Cortex of kidney (tissue), 1 donor: ENCODE measurements at places on chromosomes 11 and 22.

- DNase-seq: no peak
Observed at GRCh38 chr11:118705111-118705741, 25.8 kb upstream of the TREH start.

- DNase-seq: no peak
Observed at GRCh38 chr22:44147821-44148574, 32.7 kb upstream of the PARVG start.

DNA sequence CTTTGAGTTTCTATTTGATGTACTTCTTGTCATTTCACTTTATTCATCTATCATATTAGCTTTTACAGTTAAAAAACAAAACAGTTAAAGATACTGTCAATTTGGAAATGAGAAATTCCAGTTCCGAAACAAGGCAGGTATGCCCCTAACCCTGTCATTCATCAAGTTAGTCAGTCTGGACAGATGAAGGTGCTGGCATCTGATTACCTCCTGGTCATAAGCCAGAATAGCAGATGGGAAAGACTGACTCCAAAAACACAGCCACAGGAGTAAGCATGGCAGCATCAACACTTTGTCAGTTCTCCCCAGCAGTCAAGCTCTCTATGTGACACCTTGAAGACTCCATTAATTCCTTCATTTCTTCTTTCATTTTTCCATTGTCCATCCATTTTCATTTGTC, 4.3 kb downstream of the LRRC51 start:
- no peak for DNase-seq

DNA sequence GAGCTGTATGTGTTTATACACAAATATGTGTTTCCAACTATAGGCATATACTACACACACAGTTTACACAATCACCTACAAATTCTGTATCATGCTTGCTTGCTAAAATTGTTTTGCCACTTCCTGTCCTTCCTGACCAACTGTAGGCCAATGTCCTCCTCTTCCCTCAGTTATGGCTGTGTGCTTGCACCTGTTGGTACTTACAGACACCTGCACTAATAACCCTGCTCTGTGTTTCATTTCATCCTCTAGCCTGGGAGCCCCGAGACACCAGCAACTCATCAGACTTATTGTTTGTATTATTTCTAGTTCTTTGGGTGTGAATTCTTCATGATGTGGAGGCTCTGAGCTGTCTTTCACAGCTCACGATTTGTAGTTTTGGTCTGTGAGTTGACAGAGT, 1.8 kb upstream of the NCF4 start:
- DNase-seq: no peak

DNA sequence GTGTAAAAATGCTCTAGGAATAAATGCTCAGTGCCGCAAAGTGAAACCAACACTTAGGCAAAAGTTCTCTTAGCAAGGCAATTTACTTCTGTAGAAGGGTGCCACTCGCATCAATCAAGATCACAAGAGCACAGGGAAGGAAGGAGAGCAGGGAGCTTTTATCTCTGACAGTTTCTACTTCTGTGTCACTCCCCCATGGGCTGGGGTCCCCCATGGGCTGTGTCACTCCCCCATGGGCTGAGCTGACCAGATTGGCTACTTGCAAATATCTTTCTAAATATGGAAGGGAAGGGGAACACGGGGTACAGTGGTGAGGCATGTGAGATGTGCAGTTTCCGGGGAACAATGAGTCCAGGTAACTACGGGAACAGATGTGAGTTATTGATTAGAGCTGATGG, 397 bp downstream of the OR52N2 start:
- DNase-seq: no peak

DNA sequence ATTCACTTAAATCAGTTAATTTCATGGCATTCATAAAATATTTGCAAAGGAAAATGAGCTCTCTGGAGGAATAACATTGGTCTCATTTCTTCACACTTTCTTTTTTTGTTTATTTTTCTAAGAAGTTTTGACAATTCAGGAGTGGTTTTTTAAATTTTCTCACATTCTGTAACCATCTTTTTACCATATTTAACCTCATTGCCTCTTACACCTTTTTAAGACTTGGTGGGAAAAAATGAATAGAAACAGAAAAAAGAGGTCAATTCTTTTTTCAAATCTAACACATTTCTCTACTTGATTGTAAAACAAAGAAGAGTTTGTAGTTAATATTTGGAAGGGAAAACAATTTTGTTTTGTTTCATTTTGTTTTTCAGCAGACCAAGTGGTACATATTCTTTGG, 1034.7 kb upstream of the RAG2 start:
- DNase-seq: no peak

DNA sequence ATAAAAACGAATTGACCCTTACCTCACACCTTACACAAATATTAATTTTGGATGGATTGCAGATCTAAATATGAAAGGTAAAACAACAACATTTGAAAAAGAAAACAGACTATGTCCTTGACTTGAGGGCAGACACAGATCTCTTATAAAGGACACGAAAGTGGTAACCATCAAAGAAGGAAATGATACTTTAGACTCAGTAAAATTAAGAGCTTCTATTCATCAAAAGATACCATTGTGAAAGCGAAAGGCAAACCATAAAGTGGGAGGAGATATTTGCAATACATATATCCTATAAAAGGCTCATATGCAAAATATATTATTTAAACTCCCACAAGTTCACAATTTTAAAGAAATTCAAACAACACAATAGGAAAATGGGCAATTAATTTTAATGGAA, 5.0 kb downstream of the HEPACAM start:
- no peak for DNase-seq

- no peak for DNase-seq
Observed at GRCh38 chr22:47564651-47565434, 802.4 kb downstream of the TBC1D22A start.

DNA sequence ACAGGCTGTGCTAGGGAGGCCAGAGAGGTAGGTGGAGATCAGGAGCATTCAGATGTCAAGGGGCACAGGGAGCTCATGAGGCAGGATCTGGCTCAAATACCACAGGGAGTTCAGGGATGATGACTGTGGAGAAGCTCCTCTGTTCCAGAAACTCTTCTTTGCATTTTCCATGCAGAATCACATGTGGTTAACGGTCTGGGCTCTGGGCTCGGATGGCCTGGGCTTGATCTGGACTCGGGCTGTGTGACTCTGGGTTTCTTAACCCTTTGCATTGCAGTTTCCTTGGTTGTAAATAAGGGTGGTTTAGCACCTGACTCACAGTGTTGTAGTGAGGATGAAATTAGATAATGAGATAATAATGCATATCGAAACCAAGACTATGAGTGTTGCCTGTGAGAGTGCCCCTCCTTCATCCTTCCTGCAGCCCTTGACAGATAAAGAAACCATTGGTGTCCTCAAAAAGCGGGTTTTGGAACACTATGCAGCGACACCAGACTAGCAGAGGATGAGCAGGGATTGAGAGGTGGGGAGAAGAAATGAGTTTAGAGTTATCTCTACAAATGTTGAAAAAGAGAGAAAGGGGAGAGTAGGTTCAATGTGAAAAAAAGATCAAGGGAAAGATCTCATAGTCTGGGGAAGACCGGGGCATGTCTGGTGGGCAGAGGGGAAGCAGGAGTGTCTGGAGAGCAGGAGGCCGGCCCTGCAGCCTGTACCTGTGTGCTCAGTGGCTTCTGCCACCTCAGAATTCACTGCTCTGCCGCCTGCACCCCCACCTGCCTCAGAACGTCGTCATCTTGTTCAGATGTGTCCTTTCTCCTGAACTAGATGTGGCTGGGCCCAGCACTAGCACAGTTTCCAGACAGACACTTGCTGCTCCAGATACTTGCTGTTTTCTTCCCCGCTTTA, 197.8 kb upstream of the SORL1-AS1 start:
- no peak for DNase-seq

GRCh38 chr11:32348502-32348901, 86.8 kb downstream of the WT1 start:
- DNase-seq: no peak

- DNase-seq: no peak
Observed at GRCh38 chr11:3830730-3831129, 10.0 kb downstream of the RHOG start.

- DNase-seq: no peak
Observed at GRCh38 chr11:66842501-66842895, 743 bp upstream of the RCE1 start.

- no peak for DNase-seq
Observed at GRCh38 chr11:60280412-60280811, at the start of gene MS4A4A. Gene MS4A4A, plus strand, starts transcription at chr11:60280666. Its CDS starts 10 bp downstream, at chr11:60280676.

GRCh38 chr11:77075425-77075905, 8.7 kb downstream of the CAPN5 start:
- no peak for DNase-seq

DNA sequence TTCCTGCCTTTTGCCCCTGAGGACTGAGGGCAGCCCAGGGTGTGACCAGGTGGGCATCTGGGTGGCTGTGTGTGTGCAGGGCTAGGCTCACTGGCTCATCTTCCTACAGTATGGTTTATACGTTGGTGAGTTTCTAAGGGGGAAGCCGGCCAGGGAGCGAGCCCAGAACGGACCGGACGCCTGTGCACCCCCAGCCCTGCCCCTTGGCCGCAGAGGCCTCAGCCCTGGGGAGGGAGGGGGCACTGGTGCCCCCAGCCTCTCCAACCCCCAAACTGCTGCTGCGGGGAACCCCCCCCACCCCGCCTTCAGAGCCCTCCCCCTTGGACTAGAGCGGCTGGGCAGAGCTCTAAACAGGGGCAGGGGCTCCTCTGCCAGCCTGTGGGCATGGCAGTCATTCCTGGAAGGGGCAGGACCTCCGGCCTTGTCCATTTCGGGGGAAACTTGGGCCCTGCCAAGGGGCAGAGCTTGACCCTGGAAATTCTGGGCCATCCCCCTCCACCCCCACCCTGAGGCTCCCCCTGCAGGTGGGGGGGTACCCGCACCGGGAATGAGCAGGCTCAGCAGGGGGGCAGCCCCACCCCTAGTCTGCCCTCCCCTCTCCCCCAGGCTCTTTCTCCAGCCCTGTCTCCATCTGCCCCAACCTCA, 5.4 kb downstream of the YIF1A start:
- no peak for DNase-seq

- DNase-seq: no peak
Observed at GRCh38 chr11:13013054-13013488, 4.0 kb downstream of the RASSF10 start.

- DNase-seq: no peak
Observed at GRCh38 chr11:75720639-75721038, 3.0 kb downstream of the MOGAT2 start.

- no peak for DNase-seq
Observed at GRCh38 chr11:117026593-117027330, 71.5 kb downstream of the SIK3 start.

DNA sequence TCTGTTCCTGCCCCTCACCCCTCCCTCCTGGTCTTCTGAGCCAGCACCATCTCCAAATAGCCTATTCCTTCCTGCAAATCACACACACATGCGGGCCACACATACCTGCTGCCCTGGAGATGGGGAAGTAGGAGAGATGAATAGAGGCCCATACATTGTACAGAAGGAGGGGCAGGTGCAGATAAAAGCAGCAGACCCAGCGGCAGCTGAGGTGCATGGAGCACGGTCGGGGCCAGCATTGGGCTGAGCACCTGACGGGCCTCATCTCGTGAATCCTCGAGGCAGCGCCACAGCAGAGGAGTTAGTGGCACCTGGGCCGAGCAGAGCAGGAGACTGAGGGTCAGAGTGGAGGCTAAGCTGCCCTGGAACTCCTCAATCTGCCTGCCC, 941.8 kb downstream of the BRD1 start:
- no peak for DNase-seq

GRCh38 chr22:20176421-20177085, 25.7 kb upstream of the CCDC188 start:
- DNase-seq: no peak

DNA sequence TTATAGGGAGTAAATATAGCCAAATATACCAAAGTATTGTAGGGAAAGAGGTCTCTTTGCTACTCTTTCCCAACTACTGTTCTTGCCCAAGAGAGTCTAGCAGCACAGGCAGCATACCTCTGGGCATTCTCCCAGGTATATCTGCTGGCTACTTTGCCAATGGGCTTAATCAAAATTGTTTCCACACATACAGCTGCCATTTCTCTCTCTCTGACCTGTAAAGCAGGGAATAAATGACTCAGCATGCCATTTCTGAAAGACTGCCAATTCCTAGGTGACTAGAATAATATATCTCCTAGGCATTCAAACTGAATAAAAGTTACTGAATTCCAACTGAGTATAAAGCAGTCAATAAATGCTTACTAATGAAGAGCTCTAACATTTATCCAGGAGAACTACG, 44.6 kb downstream of the RDX start:
- DNase-seq: no peak

DNA sequence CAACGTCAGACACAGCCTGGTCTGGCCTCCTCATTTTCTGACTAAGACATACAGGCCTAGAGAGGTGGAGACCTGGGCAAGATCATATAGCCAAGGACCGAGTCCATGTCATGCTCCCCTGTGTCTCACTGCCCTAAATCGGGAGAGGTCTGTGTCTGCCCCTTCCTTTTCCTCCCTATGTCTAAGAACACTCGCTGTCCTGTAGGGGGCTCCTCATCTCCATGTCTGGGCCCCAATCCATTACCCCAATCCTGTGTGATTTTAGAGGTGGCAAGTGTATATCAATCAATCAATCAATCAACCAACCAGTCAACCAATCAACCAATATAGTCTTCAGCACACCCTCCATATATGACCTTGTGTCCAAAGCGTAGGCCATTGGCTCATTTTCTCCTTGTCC, 125.7 kb downstream of the KIRREL3 start:
- DNase-seq: no peak

- no peak for DNase-seq
Observed at GRCh38 chr11:62477927-62478326, 59.1 kb downstream of the SCGB1A1 start.

- no peak for DNase-seq
Observed at GRCh38 chr11:26014456-26015115, 317.3 kb upstream of the ANO3 start.

GRCh38 chr11:73340164-73340563, 32.1 kb downstream of the ARHGEF17 start:
- DNase-seq: no peak

- DNase-seq: no peak
Observed at GRCh38 chr11:35525501-35526175, at the start of gene PAMR1. Gene PAMR1, minus strand, starts transcription at chr11:35525616. Its CDS starts 31 bp downstream, at chr11:35525585.

DNA sequence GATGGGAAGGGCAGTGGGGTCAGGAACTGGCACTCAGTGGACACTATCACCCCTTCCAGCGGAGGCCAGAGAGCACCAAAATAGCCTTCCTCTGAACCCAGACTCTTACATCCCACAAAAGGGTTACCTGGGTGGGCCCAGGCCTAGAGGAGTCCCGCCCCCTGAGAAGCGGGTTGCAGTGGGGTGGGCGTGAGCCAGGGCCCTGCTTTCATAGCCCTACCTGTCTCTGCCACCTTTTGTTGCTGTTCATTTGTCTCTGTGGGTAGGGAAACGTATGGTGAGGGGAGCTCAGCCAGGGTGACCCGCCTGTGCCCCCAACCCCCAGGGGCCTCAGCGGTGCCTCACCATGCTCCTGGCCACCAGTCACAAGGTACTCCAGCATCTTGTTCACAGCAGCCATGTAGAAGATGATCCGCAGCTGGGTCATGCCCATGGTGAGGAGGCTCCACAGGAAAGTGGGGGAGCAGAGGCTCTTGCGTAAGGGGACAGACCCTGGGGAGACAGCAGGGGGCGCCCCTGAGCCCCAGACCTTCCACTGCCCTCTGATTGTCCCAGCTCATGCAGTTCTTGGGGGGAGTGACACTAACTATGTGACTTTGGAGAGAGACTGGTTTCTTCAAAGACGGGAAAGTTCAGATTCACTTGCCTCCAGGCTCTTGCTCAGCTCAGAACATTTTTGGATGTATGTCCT, 24.0 kb downstream of the SLC43A1 start:
- no peak for DNase-seq

- no peak for DNase-seq
Observed at GRCh38 chr11:15333407-15333806, 218.7 kb downstream of the INSC start.
